ENCODE measurements at places on chromosomes 4 and X. TPM values are rescaled to one million over a fixed set of nuclear protein-coding genes. Genes with fewer than 3 reads are reported as not detected.

- no peaks in the 10 kb centered on the region for H3K27me3 ChIP-seq
- no peak overlapping the region for H3K4me3 ChIP-seq
- no peaks in the 10 kb centered on the region for H3K4me1 ChIP-seq
- no peaks in the 10 kb centered on the region for H3K36me3 ChIP-seq
- H3K27ac ChIP-seq = no peak overlapping the region
These were observed 9.8 kb upstream of the SLC7A11 start for GRCh38 chr4:138251938-138252337.

GRCh38 chr4:98802770-98803198 is 126.1 kb downstream of the EIF4E start:
- no peak overlapping the region for H3K4me3 ChIP-seq
- H3K27me3 ChIP-seq = no peaks in the 10 kb centered on the region
- H3K4me1 ChIP-seq = no peaks in the 10 kb centered on the region
- H3K36me3 ChIP-seq = no peaks in the 10 kb centered on the region

- H3K27me3 ChIP-seq = no peaks in the 10 kb centered on the region
- H3K36me3 ChIP-seq = no peaks in the 10 kb centered on the region
- no peaks in the 10 kb centered on the region for H3K4me1 ChIP-seq
- H3K27ac ChIP-seq = no peak overlapping the region
- DNase-seq = no peak
- H3K4me3 ChIP-seq = no peak overlapping the region
These were observed 48.1 kb downstream of the NPY1R start for GRCh38 chr4:163284304-163284703.

The CYSLTR1 gene
- 0.31 TPM for total RNA-seq

Data from CD8-positive, alpha-beta memory T cell (primary cell).